Common myeloid progenitor, CD34-positive (primary cell): ENCODE measurements at places on chromosomes 6 and 20.

DNA sequence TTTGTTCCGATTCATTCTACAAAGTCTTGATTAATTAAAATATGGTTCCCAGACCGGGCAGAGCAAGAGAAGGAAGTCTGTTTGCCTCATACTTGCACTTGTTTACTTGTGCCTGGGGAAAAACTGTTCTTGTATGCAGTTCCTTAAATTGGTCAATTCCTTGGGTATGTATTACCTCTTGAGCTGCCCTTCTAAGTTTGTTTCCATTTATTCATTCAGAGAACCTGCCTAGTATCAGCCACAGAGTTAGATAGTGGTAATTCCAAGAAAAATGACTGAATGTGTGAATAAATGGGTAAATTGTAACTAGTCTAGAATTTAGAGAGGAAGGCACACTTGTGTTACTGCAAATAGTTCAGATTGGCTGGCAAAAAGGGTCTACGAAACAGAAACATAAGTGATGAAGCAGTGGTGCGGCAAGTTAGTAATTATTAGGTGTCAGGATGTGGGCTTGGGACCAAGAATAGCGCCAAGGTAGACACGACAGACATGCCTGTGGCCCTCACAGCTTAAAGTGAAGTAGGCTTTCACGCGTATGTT, 525 bp upstream of the MAK start:
- H3K36me3 ChIP-seq = no peaks in the 10 kb centered on the region
- H3K27me3 ChIP-seq = peaks cover 10% of the 10 kb centered on the region
- DNase-seq = peak; percentile 17
- H3K4me1 ChIP-seq = peaks cover 20% of the 10 kb centered on the region
- peak overlapping the region; percentile 71 for H3K4me3 ChIP-seq

DNA sequence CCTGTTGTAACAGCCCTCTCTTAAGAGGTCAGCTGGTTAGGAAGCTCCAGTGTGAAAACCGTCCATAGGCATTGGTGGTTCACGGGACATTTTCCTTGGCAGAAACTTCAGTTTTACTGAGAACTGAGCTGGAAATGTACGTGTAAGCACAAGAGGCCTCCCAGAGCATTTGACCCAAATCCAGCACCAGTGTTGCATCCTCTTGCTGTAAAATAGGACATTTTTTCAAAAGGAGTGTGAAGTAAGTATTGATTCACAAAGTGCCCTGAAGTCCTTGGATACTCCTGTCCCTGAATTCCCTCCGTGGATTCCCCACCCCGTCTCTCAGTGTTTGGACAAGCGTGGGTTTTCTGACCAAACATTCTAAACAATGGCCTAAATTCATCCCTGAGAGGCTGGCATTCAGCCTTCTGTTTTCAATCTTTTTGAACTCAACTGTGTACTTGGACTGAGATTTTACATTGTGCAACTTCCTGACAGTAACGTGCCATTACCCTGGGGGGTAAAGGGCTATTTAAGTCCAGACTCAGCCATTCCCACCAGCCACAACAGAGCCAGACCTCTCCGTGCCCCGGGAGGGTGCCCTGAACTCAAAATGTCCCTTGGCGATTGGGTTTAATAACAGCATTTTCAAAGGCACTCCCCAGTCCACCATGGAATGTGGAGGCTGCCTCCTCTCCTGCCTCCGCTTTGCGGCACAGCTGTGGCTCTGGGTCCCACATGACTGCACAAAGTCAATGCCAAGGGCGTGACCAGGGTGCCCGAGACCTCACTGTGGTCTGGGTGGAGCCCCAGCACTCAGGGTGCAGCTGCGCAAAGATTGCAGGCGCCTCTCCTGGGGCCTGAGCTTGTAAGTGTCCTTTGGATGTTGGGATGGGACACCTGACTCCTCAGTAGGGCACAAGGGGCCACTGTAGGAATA, 92.7 kb upstream of the AFDN start:
- H3K27ac ChIP-seq = no peak overlapping the region
- H3K4me1 ChIP-seq = no peaks in the 10 kb centered on the region

DNA sequence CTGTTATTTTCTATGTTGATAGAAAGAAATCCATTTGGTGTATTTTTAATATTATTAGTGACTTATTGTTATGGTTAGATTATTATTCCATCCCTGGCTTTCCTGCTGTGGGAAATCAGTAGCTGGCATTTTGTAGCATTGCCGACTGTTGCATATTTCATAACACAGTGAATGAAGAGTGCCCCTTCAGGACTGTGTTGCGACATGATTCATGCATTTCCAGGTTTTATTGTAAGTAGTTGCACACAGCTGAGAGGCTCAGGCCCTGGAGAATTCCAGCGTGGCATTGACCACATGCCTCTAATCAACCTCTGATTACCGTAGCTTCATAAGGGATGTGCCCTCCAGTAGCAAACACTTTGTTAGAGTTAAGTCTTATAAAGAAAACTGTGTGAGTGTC, 263.9 kb downstream of the FARS2 start:
- no peaks in the 10 kb centered on the region for H3K36me3 ChIP-seq
- peaks cover 10% of the 10 kb centered on the region for H3K4me1 ChIP-seq
- no peak overlapping the region for H3K4me3 ChIP-seq
- DNase-seq = no peak
- H3K27me3 ChIP-seq = no peaks in the 10 kb centered on the region

GRCh38 chr20:60752741-60753420, 499.2 kb upstream of the CDH4 start:
- peaks cover 3% of the 10 kb centered on the region for H3K27me3 ChIP-seq
- DNase-seq = no peak
- H3K36me3 ChIP-seq = no peaks in the 10 kb centered on the region
- no peaks in the 10 kb centered on the region for H3K4me1 ChIP-seq
- no peak overlapping the region for H3K27ac ChIP-seq

DNA sequence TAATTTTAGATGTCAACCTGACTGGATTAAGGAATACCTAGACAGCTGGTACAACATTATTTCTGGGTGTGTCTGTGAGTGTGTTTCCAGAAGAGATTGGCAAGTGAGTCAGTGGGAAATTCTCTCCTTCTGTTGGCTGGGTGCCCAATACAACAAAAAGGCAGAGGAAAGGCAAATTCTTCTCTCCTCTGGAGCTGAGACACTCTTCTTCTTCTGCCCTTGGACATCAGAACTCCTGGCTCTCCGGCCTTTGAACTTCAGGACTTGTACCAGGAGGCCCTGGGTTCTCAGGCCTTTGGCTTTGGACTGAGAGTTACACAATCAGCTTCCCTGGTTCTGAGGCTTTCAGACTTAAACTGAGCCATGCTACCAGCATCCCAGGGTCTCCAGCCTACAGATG, 7.8 kb upstream of the BTN3A1 start:
- no peak overlapping the region for H3K27ac ChIP-seq
- H3K4me3 ChIP-seq = no peak overlapping the region
- H3K36me3 ChIP-seq = peaks cover 5% of the 10 kb centered on the region
- H3K27me3 ChIP-seq = no peaks in the 10 kb centered on the region

GRCh38 chr20:5657190-5657875, 92.9 kb upstream of the SHLD1 start:
- no peak overlapping the region for H3K27ac ChIP-seq
- peak; percentile 55 for DNase-seq
- no peaks in the 10 kb centered on the region for H3K36me3 ChIP-seq
- no peaks in the 10 kb centered on the region for H3K27me3 ChIP-seq

- H3K27me3 ChIP-seq = no peaks in the 10 kb centered on the region
- no peak overlapping the region for H3K27ac ChIP-seq
- DNase-seq = no peak
- no peaks in the 10 kb centered on the region for H3K4me1 ChIP-seq
Measured at GRCh38 chr6:31575952-31576685, 754 bp downstream of the TNF start.

GRCh38 chr6:5566718-5567117, 305.4 kb downstream of the FARS2 start:
- H3K4me3 ChIP-seq = no peak overlapping the region
- no peaks in the 10 kb centered on the region for H3K4me1 ChIP-seq
- no peak overlapping the region for H3K27ac ChIP-seq
- no peaks in the 10 kb centered on the region for H3K27me3 ChIP-seq
- DNase-seq = no peak

GRCh38 chr6:21971541-21971940, 325.3 kb downstream of the PRL start:
- no peaks in the 10 kb centered on the region for H3K36me3 ChIP-seq
- H3K4me1 ChIP-seq = peaks cover 9% of the 10 kb centered on the region
- H3K27ac ChIP-seq = no peak overlapping the region

DNA sequence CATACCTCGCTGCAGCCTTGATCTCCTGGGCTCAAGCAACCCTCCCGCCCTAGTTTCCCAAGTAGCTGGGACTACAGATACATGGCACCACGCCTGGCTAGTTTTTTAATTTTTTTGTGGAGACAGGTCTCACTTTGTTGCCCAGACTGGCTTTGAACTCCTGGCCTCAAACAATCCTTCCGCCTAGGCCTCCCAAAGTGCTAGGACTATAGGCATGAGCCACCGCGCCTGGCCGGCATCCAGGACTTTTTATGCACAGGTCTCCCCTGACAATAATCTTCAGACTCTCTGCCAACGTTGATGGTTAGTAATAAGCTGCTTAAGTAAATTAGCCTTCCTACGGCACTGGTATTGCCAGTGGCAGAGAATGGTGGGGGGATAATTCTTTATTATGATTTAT, 110.5 kb upstream of the MTHFD1L start:
- H3K27me3 ChIP-seq = no peaks in the 10 kb centered on the region
- no peak overlapping the region for H3K27ac ChIP-seq
- H3K4me1 ChIP-seq = no peaks in the 10 kb centered on the region
- H3K4me3 ChIP-seq = no peak overlapping the region
- no peaks in the 10 kb centered on the region for H3K36me3 ChIP-seq

- no peak overlapping the region for H3K27ac ChIP-seq
- no peaks in the 10 kb centered on the region for H3K4me1 ChIP-seq
- no peak for DNase-seq
- H3K27me3 ChIP-seq = no peaks in the 10 kb centered on the region
- no peak overlapping the region for H3K4me3 ChIP-seq
Measured at GRCh38 chr20:50610212-50610718, 81.1 kb downstream of the RIPOR3 start.

- no peak overlapping the region for H3K4me3 ChIP-seq
- no peak overlapping the region for H3K27ac ChIP-seq
- no peaks in the 10 kb centered on the region for H3K27me3 ChIP-seq
- peak; percentile 87 for DNase-seq
- H3K36me3 ChIP-seq = no peaks in the 10 kb centered on the region
- H3K4me1 ChIP-seq = peaks cover 10% of the 10 kb centered on the region
Measured at GRCh38 chr6:157756708-157757429, 66.2 kb upstream of the SNX9 start.

DNA sequence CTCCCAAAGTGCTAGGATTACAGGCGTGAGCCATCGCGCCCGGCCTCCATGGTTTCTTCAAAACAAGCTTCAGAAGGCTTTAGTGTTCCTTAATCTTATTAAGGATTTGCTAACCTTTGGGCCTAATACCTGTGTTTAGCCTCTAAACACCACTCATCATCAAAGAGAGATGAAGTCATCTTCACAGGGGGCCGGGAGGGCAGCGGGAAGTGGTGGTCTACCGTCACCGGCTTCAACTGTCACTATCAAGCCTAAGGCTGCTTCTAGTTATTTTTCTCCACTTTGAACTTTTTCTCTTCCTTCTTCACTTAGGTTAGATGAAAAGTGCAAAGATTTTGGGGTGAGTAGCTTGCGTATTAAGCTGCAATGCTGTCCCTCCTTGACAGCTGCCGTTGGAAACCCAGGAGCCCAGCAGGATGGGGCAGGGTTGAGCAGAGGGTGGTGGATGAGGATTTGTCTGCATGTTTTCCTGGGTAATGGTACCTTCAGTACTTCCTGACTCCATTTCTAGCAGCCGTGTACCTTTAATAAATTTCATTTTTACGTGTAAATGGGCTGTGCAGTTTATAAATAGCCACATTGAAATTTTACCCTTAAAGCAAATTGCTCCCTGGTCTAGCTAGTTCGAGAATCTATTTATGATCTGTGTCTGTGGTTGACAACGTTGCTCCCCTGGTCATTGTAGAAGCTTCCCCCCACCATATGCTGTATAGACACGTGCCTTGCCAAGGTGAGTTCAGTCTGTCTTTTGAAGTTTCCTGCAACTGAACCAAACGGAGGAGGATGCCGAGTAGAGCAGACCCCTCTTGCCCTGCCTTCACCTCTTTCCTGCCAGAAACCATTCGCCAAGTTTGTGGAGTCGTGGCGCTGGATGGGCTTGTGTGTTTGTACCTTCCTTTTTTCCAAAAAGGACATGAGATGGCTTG, 64.8 kb downstream of the SYNJ2 start:
- peaks cover 13% of the 10 kb centered on the region for H3K4me1 ChIP-seq
- H3K36me3 ChIP-seq = no peaks in the 10 kb centered on the region
- H3K27me3 ChIP-seq = no peaks in the 10 kb centered on the region
- no peak for DNase-seq

GRCh38 chr20:5820738-5821137, 70.5 kb downstream of the SHLD1 start:
- H3K36me3 ChIP-seq = no peaks in the 10 kb centered on the region
- no peaks in the 10 kb centered on the region for H3K27me3 ChIP-seq
- DNase-seq = no peak
- peaks cover 2% of the 10 kb centered on the region for H3K4me1 ChIP-seq
- no peak overlapping the region for H3K4me3 ChIP-seq

GRCh38 chr20:19712721-19713260, 45.3 kb upstream of the RIN2 start:
- H3K27me3 ChIP-seq = no peaks in the 10 kb centered on the region
- no peaks in the 10 kb centered on the region for H3K4me1 ChIP-seq
- H3K27ac ChIP-seq = no peak overlapping the region

- no peaks in the 10 kb centered on the region for H3K36me3 ChIP-seq
- H3K4me1 ChIP-seq = no peaks in the 10 kb centered on the region
- H3K27ac ChIP-seq = no peak overlapping the region
- H3K4me3 ChIP-seq = no peak overlapping the region
- DNase-seq = no peak
- no peaks in the 10 kb centered on the region for H3K27me3 ChIP-seq
Measured at GRCh38 chr20:45164906-45165305, 9.8 kb upstream of the PI3 start.

DNA sequence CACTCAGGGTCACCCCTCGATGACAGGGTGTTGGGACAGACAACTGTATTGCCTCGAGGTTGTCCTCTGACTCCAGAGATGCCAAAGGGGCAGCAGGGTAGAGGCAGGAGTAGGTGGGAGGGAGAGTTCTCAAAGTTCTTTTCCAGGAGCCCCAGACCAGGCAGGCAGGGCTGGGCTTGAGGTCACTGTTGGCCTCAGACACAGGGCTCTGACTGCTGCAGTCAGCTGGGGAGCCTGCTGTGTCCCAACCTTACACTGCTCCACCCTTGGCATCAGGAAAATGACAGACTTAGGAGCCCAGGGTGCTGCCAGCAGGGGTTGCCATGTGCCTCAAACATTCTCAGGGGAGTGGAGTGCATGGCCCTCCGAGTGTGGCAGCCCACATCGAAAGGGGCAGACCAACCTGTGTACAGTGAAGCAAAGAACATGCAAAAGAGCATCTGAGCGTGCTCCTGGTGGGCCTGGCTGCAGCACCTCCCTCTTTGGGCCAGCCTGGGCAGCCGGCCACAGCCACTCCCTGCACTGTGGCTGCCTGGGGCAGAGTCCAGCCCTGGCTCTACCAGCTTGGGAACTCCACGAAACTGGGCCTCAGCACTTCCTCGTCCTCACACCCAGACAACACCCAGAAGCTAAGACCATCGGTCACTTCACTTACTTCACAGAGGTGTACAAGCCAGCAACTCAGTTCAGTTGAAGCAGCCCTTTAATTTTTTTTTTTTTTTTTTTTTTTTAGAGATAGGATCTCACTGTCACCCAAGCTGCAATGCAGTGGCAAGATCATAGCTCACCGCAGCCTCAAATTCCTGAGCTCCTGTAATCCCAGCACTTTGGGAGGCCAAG, 24.0 kb downstream of the C6orf132 start:
- no peak overlapping the region for H3K4me3 ChIP-seq
- no peaks in the 10 kb centered on the region for H3K4me1 ChIP-seq
